ENCODE measurements at places on chromosomes 5 and 9. TPM values are rescaled to one million over a fixed set of nuclear protein-coding genes. Genes with fewer than 3 reads are reported as not detected.

DNA sequence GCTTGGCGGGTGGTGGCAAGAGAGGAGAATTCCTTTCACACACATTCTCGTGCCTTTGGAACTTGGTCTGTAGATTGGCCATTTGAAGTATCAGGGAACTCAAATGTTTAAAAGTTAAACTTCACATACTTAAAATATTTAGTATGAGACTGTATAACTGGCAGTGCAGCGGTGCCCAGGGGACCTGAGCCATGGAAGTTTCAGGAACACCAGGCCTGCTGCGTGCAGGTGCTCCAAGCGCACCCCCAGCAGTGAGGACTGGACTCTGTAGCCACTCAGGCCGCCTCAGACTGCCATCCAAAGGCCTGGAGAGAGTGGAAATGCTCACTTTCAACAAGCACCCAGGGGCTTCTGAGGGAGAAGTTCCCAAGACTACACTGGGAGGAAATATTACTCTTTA is 273.5 kb upstream of the IRX2 start:
- no peak for DNase-seq

DNA sequence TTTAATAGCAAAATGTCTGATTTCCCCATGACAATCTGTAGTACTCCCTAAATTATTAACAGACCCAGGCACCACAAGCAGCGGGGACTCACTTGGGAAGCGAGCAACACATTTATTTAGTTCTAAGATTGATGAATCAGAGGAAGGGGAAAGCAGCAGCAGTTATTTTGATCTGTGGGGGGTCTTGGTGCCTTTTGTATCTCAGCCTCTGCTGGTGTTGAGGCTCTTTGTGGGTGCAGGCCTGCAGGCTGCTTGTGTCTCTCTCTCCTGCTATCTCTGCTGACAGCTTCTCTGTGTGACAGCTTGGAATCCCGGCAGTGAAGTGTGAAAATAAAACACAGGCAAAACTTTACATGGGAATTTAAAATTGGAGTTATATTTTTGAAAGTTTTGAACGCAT is 878.2 kb upstream of the DMAC1 start:
- no peak for DNase-seq

DNA sequence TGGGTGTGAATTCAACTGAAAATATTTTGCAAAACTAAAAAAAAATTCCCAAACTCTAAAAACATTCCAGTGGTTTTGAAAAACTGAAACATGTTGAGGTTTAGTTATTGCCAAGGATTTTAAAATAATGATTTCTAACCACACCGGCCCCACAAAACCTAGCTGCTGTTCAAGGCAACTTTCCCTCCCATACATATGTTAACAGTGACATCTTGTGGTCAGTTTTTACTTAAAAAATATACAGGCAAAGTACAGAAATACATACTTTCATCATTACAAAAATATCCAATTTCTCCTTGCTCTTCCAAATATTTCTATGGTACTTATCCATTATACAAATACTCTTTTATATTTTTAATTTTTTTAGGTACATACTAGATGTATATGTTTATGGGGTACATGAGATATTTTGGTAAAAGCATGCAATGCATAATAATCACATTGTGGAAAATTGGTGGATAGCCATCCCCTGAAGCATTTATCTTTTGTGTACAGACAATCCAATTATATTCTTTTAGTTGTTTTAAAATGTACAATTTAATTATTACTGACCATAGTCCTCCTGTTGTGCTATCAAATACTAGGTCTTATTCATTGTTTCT is 34.4 kb upstream of the MRPS30 start:
- DNase-seq: no peak

GRCh38 chr9:89375191-89375760 is 57.0 kb downstream of the SECISBP2 start:
- DNase-seq: no peak

- no peak for DNase-seq
These were observed 33.0 kb downstream of the GOLGA2 start for GRCh38 chr9:128242828-128243214.

- DNase-seq: no peak
These were observed 7.4 kb downstream of the SLC22A4 start for GRCh38 chr5:132301344-132302271.

The SLC22A4 gene
- total RNA-seq: 0.26 TPM

DNA sequence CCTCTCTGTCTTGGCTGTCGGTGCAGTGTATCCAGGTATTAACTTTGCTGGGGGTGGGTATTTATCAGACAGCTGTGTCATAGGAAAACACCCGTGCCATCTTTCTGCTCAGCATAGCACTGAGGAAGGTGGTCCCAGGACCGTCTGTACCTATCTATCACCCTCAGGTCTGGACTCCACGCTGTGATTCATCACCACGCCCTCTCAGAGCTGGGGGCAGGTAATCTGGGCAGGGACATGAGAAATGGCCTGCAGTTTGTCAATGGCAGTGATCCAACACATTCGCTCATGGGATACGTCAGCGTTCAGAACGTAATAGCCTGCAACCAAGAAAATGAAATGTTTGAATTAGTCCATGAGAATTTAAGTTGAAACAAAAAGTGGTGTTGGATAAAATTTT is 151.6 kb upstream of the MAP1B start:
- no peak for DNase-seq

The TRIM36 gene
- total RNA-seq: 0.29 TPM

DNA sequence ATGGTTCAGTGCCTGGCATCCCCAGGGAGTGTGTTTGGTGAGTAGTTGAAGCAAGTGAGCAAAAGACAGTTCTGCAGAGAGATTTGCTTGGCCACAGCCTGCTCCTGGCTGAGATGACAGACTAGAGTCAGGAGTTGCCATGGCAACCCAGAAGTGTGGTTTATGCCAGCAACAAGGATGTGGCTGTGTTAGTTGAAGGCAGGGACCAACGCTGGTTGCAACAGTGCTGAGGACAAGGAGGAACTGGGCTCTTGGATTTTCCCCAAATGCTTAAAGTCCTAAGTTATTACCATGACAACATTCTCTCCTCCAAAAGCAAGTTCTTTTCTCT is 2.7 kb downstream of the NXNL2 start:
- DNase-seq: peak; percentile 80

- peak; percentile 22 for DNase-seq
These were observed 1.1 kb downstream of the PTGER4 start for GRCh38 chr5:40680741-40681362.

DNA sequence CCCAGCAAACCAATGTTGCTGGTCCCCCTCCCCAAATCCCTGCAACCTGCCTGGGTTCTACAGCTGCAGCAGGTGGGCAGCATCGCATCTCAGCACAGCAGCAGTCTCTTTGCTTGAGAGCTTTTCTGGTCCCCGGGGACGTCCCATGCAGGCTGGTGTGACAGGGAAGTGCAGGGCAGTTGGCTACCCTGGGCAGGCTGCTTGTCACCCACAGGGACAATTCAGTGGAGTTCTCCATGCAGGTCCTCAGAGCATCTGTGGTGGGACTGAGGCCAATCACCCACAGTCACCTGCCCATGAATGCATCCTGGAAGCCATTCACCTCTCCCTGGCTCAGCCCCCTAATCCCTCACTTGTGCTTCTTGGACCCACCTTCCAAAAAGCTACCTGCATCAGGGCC is 43.9 kb upstream of the SEMA4D start:
- DNase-seq: no peak

The TAS2R1 gene
- total RNA-seq: not detected

The RASEF gene
- total RNA-seq: 0.40 TPM

DNA sequence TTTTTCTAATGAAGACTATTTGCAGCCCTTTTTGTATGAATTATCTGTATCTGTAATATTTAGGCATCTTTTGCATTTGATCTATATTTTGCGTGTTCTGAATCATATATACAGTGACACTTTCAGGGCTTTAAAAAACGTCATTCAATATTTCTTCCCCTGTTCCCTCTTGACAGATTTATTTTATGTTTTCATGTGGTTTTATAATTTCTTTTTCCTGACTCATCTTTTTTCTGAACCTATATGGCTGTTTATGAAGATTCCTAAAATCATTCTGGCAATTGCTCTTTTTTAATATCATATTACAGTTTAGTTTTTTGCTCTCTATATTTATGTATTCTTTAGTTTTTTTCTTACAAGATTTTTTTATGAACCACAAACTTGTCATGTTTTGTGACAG is 67.6 kb downstream of the SMARCA2 start:
- no peak for DNase-seq

GRCh38 chr9:95852059-95853032 is 23.1 kb upstream of the ERCC6L2 start:
- DNase-seq: no peak

The PAIP2 gene
- 80.4 TPM for total RNA-seq

DNA sequence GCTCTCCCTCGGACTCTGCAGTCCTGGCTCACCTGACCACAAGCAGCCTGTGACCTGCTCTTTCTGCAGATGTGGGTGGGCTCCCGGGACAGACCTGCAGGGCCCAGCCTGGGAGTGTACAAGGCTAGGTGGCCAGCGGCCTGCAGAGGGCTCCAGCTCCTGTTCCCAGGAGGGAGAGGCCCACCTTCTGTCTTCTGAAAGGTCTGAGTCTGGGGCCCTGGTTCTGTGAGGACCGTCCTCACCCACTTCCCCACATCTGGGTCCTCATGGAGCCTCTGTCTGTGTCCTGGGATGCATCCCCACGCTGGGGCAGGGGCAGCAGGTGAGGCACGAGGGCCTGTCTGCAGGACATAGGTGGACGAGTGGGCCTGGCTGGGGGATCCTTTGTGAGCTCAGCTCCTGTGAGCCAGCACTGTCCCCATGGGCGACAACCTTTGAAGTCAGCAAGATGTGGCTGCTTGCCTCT is 43.7 kb downstream of the PHF2 start:
- DNase-seq: no peak

- no peak for DNase-seq
These were observed 157.2 kb upstream of the ISL1 start for GRCh38 chr5:51225789-51226742.

GRCh38 chr5:113451797-113452196 is 17.0 kb upstream of the TSSK1B start:
- no peak for DNase-seq

DNA sequence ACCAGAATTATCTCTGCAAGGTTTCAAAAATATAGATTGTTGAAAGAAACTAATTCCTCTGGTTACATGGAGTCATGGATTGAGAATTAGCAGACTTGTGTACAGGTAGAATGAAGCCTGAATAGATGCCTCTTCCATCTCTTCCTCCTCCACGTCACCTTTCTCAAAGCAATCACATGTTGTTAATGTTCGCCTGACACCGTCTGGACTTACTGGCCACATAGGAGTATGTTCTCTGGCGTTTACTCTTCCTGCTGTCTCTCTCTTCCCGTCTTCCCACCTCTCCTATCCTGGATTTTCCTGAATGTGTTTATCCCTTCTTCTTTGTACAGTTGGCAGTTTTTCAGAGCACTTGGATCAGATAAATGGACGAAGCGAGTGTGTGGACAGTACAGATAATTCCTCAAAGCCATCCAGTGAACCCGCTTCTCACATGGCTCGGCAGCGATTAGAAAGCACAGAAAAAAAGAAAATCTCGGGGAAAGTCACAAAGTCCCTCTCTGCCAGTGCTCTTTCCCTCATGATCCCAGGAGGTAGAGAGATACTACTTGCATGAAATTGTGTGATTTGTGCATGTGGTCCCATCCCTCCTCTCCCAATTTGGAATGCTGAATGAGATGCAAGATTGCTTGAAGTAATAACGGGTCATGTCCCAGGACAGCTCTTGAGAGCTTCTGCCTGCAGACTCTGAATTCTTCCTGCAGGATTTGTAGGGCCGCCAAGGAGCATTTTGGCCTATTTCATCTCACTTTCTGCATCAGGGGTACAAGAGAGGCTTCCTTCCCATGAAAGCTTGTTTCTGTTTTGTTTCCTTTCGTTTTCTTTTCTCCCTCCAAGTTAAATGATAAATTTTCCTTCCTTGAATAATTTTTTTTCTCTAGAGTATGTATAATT is 47.3 kb downstream of the CD180 start:
- DNase-seq: no peak

GRCh38 chr5:109853377-109853776 is 163.7 kb downstream of the MAN2A1 start:
- no peak for DNase-seq

The WHRN gene
- 32.3 TPM for total RNA-seq

DNA sequence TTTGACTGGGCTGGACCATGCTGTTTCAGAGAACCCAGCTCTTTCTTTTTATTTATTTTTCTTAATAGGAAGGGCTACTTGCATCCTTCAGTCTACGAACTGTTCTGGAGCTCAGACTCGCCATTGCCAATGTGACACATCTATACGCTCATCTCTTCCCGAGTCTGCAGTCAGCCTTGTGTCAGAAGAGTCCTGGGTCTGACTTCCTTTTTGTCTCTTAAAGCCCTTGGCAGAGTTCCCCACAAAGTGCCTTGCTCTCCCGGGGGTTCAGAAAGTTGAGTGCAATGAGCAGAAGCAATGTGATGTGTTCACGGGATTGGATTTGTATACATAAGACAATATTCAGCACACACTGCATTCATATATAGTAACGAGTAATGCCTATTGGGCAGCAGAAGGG is 140.4 kb downstream of the ATPSCKMT start:
- DNase-seq: no peak

The GLRA1 gene
- total RNA-seq: not detected

DNA sequence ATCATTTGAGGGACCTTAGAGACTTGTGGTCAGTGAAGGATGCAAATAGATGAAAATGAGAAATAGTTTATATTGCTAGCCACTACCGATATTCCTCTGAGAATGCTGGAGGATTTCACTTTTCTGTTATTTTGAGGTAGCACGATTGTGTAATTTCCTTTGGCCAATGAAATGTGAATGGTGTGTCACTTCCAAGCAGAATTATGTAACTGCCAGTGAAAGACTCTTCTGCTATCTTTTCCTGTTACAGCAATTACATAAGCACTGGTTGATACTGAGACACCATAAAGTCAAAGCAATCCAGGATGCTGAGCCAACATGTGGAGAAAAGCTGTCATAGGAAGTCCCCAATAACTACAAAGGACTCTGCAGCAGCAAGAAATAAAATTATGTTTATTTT is 3.6 kb upstream of the PCDHA2 start:
- DNase-seq: no peak

- DNase-seq: no peak
These were observed 29.7 kb downstream of the SMIM15 start for GRCh38 chr5:61132559-61132958.

GRCh38 chr9:122819791-122820489 is 8.4 kb downstream of the PDCL start:
- DNase-seq: no peak

GRCh38 chr9:119802621-119803020 is 433.4 kb upstream of the BRINP1 start:
- no peak for DNase-seq

- no peak for DNase-seq
These were observed 165.1 kb downstream of the CAAP1 start for GRCh38 chr9:26727471-26727870.

DNA sequence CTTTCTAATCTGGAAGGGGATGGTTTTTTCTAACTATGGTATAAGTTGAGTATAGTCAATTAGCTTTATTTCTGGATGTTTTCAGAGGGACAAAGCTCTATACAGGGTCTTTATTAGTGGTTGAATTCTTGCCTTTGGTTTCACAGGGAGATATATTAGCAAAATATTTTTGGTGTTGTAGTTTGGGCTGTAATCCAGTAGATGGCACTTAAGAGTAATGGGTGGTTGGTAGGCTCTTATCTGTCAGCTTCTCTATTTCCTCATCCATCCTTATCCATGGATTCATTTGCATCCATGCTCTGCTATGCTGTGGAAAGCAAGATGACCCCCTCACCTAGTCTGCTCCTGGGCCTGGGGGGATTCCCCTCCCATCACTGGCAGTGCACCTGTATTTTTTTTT is 363.6 kb upstream of the CYLC2 start:
- no peak for DNase-seq

The LHX6 gene
- 3.1 TPM for total RNA-seq

The FBP1 gene
- total RNA-seq: 0.29 TPM

The LIFR gene
- total RNA-seq: 267 TPM

GRCh38 chr5:53934151-53934820 is 373.8 kb downstream of the NDUFS4 start:
- DNase-seq: no peak

GRCh38 chr5:119011186-119011585 is 22.8 kb upstream of the DTWD2 start:
- DNase-seq: no peak

The ANXA1 gene
- total RNA-seq: 281 TPM

All from uterus (tissue), 4 donors.